ENCODE measurements at places on chromosomes 7 and 10.

- no peak for DNase-seq
Observed at GRCh38 chr7:6205971-6206660, 66.3 kb downstream of the CYTH3 start.

GRCh38 chr10:6272126-6272525, 69.4 kb downstream of the PFKFB3 start:
- DNase-seq: no peak

GRCh38 chr10:37930423-37930822, 46.0 kb downstream of the ZNF25 start:
- no peak for DNase-seq

DNA sequence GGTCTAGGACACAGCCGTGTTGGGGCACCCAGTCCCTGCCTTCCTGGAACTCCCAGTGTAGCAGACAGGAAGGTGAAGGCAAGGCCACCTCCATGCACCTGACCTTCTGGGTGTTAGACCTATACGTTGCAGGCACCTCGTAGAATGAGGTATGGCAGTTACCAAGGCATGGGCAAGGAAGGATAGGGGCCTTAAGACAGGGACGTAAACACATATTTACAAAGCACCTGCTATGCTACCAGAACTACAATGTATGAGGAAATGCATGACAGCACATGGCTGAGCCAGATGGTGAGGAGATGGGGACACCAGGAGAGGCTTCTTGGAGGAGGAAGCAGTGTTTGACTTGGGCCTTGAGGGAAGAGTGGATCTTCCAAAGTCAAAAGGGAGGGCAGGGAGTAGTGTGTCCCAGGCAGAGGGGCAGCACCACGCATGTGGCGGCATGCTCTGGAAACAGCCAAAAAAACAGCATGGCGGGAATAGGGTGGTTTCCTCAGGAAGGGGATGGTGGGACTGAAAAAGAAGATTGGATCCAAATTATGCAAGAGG, 231.2 kb downstream of the FANK1 start:
- no peak for DNase-seq

Measured in NCI-H2107 (cell line).